ENCODE measurements at places on chromosomes 3 and 15.

GRCh38 chr3:3259181-3259580 is 79.7 kb upstream of the CRBN start:
- DNase-seq: no peak

DNA sequence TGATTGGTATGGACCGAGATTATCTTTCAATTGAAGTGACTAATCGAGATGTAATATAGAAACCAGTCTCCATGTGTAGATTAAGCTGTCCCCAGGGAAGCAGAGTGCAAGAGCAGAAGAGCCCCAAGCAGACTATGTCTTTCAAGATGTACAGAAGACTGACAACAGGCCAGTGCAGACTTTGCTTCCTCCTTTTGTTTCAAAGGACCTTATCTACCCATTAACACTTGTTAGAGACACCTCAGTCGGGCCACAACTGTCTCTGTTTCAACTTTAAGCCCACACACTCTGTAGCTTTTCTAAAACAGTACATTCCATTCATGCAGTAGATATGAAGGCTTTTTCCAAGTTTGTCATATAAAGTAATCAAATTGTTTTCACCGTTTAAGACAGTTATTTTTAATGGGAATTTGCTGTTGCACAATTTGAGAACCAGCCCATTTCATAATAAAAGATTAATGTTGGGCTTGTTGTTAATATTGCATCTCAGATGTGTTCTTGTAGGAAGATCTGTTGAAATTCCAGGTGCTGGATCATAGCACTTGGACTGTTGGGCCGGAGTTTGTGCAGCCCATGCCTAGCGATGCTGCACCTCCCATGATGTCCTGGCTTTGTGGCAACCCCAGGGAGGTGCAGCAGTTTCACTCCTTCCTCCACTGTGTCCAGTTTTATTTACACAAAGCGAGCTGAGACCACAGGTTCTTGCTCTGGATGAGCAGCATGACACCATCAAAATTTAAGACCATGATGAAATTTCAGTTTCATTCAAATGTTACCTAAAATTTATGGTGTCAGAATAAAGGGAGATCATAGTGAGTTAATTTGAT is 12.4 kb downstream of the GORASP1 start:
- no peak for DNase-seq

- DNase-seq: no peak
Measured at GRCh38 chr3:130834476-130834875, 59.4 kb upstream of the ATP2C1 start.

- DNase-seq: no peak
Measured at GRCh38 chr3:112822064-112823055, 24.3 kb downstream of the CD200R1L start.

GRCh38 chr3:14620512-14620911 is 31.1 kb upstream of the CCDC174 start:
- DNase-seq: no peak

DNA sequence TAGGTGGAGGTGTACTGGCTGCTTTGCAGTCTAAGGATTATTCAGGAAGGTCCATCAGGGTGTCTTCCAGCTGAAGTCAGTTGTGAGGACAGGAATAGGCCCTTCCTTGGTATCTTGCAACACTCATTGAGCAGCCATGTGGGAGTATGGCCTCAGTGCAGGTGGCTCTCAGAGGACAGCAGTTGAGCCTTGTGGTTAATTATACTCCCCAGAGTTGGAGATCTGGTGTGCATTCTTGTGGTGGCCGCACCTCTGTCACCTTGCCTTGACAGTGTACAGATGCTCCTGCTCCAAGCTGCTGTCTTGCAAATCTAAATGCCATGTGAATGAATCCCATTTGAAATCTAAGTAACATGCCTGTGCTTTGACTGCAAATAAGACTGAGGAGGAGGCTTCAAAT is 339.9 kb upstream of the BCHE start:
- no peak for DNase-seq

- DNase-seq: no peak
Measured at GRCh38 chr3:128112357-128112968, 11.1 kb downstream of the RUVBL1 start.

- no peak for DNase-seq
Measured at GRCh38 chr3:74107451-74107850, 482.7 kb upstream of the PDZRN3 start.

DNA sequence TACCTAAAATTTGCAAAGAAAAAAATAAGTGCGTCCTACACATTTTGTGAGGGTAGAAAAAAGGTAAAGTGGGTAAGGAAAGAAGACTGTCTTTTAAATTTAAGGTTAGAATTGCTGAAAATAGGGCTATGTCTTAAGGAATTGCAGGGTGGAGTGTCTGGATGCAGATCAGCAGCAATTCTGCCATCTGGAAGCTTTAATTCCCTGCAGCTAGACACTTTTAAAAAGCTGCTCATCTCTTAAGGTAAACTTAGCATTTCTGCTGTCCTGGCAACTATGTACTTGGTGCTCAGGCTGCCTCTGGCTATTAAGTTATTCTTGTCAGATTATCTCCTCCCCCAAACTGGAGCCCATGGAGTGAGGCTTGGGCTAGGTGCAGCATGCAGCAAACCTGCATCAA is 420.2 kb downstream of the SI start:
- no peak for DNase-seq

GRCh38 chr3:25313286-25313685 is 114.8 kb upstream of the RARB start:
- DNase-seq: no peak

- DNase-seq: no peak
Measured at GRCh38 chr3:55313666-55314065, 173.4 kb downstream of the WNT5A start.

- DNase-seq: no peak
Measured at GRCh38 chr3:10753964-10754363, 62.1 kb upstream of the SLC6A11 start.

DNA sequence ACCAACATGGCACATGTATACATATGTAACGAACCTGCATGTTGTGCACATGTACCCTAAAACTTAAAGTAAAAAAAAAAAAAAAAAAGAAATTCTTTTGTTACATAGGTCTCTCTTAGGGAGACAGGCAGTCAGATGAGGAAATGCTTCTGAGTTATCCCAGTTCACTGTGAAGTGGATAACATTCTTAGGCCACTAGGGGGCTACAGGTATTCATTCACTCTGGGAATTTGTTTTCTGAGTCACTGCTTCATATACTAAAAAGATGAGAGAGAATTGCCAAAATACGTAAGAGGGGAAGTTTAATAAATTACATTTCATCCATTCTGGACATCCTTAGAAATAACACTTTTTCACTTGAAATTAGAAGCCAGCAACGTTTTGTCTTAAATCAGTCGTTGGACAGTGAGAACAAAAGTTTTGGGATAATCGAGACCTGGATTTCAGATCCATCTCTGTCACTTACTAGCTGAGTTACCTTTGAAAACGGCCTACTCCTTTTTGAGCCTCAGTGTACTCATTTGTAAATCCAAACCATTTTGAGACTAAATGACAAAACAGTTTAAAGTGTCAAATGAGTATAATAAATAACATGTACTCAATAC is 738.4 kb upstream of the ALCAM start:
- no peak for DNase-seq

Measured in esophagus squamous epithelium (tissue), 5 donors.